CD4-positive, alpha-beta T cell treated with Interleukin-21 for 1 hour (primary cell): ENCODE measurements at places on chromosomes 11 and 22.

DNA sequence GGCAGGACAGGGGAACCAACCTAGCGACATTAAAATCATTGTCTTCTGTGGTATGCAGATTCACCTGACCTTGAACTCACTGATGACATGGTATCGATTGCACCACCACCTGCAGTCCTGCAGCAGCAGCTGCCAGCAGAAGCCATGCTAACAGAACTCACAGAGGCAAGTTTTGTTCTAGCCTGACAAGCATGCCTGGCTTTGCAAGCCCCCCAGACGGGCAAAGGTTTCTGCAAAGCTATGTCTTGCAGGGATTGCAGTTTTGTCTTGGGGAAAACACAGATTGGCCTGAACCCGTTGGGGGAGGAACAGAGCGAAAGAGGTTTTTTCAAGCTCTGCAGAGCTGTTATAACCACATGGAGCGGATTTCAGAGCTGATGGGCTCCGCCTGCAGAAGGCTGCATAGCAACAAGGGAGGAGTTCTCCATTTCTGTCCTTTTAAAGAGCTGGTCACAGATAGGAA is 221.0 kb downstream of the HIPK3 start:
- no peak for DNase-seq

GRCh38 chr11:124961972-124962609 is 8.1 kb downstream of the CCDC15 start:
- DNase-seq, result peak; percentile 80

- no peak for DNase-seq
Measured at GRCh38 chr11:17719028-17719937, at the start of gene MYOD1. MYOD1 (plus strand) TSS chr11:17719571; CDS start chr11:17719783, 212 bp downstream.

DNA sequence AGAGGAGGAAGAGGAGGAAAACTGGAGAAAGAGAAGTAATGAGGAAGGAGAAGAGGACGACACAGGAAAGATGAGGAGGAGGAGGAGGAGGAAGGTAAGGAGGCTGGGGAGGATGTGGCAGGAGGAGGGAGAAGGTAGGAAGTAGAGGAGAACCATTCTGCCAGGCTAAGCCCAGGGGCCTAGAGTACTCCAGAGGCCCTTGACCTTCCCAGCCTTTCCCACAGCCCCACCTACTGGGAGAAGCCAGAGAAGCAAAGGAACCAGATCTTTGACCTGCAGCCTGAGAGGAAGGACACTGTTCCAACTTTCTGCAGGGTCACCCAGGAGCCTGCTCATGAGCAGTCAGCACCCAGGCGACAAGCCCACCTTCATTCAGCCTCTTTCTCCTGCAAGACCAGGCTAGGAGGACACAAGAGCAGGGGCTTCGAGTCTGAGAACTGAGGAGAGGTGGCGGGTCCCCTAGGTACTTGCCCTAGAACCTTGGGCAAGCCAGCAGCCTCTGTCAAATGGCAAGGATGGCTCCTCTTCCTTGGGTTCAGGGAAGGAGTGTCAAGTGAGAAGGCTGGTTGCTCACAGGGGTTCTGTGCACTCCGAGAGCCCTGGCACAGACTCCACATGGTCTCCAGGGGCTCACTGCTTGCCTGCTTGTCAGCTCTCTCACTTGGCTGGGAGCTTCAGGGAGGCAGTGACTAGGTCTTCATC is 27.9 kb upstream of the OAF start:
- DNase-seq, result no peak

DNA sequence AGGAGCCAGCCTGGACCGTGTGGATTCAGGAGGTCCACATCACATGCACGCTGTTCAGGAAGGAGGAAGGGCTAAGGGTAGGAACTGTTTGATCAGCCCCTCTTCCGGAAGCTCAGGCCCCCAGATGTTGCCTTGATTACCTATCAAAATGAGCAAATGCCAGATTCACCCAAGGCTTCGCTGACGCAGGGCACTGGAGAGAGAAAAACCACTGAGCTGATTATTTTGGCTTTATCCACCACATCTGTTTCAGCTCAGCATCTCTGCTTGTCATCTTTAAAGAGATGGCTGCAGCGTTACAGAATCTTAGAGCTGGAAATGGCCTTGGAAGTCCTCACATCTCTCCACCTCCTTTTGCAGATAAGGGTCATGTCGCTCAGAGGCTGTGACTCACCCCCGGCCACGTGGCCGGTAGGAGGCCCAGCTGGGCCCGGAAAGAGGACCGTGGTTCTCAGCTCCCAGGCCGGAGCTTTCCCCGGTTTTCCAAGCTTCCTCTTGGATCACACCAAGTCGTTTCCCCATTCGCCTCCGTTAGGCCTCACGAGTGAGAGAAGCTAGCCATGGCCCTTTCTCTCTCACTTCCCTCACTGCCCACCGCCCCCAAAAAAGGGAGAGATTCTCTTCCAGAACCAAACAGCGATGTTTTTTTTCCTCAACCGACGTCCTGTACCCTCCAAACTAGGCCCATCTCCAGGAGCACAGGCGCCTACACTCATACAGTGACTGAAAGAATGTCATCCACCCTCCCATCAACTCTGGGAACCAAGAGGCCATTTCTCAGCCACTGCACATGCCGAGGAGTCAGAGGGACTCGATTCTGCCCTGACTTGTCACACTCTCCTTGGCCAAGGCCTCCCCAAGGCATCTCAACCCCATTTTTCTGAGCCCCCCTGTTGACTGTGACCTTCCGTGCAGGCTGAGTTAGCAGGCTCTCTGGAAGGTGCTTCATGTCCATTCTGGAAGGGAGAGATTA is 37.6 kb downstream of the LIF start:
- DNase-seq, result no peak

GRCh38 chr11:9616042-9616675 is 42.7 kb downstream of the WEE1 start:
- DNase-seq, result no peak

GRCh38 chr11:86923999-86924766 is 31.0 kb downstream of the FZD4 start:
- DNase-seq, result no peak

- no peak for DNase-seq
Measured at GRCh38 chr11:34940026-34940677, 23.7 kb downstream of the PDHX start.

DNA sequence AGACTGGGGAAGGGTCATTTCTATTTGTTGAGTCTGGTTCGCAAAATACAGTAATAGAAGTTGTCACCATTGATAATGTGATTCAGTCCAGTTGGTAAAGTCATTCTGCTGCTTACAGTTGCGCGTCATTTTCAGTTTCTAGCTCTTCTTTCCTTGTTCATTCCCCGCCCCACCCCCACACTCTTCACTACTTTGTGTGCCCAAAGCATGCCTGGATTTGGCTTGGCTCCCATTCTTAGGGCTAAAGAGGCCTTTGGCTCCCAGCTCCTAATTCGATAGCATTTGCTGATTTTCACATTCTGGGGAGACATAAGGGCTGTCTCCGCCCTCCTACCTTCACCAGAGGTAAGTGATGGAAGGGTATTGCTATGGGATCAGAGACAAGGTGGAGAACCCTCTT is 43.0 kb downstream of the CECR2 start:
- DNase-seq, result no peak

GRCh38 chr22:33020721-33021120 is 37.5 kb downstream of the SYN3 start:
- no peak for DNase-seq

- DNase-seq, result no peak
Measured at GRCh38 chr22:31895411-31896123, 48.8 kb upstream of the YWHAH start.

GRCh38 chr11:118311518-118311917 is 7.0 kb downstream of the CD3E start:
- DNase-seq, result peak; percentile 34

DNA sequence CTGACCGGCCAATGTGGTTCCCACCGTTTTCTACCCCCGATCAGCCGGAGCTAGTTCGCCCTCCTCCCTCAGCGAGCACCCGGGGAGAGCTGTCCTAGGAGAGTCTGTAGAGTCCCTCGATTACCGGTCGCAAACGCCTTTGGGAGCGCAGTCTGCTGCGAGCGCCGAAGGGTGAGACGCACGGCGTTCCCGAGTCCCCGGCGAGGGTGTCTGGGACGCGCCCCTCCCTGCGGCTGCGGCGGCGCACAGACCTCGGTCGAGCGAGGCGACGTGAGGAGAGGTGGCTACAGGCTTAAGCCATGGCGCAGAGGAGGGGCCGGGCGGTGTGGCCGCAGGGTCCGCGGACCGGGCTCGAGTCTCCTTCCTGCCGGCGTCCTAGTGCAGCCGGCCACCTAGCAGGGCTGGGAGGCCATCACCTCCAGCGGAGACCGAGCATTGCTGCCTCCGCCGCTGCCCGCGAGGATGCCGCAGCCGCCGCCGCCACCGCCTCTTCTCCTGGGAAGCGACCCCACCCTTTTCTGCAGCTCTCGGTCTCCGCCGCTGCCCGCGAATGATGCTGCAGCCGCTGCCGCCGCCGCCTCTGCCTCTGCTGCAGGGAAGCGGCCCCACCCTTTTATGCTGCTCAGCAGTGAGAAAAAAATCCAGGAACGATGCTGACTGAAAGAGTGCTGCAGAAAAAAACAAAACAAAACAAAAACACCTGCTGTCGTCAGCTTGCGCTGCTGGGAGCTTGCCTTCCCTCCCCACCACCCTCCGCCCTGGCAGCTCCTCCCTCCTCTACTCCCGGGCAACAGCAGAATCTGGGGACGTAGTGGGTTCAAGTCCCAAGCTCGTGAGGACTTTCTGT is at the start of gene MAP6:
Gene MAP6 (minus strand): TSS at position 588 of the 847 bp plus-strand sequence. CDS start 669 bp downstream, outside the sequence.
- DNase-seq, result no peak

GRCh38 chr11:38791346-38791961 is 2193.4 kb upstream of the RAG2 start:
- DNase-seq, result no peak

- no peak for DNase-seq
Measured at GRCh38 chr11:17799147-17799546, 64.6 kb downstream of the KCNC1 start.

- DNase-seq, result no peak
Measured at GRCh38 chr22:39967996-39968972, 8.1 kb downstream of the TMA7B start.

DNA sequence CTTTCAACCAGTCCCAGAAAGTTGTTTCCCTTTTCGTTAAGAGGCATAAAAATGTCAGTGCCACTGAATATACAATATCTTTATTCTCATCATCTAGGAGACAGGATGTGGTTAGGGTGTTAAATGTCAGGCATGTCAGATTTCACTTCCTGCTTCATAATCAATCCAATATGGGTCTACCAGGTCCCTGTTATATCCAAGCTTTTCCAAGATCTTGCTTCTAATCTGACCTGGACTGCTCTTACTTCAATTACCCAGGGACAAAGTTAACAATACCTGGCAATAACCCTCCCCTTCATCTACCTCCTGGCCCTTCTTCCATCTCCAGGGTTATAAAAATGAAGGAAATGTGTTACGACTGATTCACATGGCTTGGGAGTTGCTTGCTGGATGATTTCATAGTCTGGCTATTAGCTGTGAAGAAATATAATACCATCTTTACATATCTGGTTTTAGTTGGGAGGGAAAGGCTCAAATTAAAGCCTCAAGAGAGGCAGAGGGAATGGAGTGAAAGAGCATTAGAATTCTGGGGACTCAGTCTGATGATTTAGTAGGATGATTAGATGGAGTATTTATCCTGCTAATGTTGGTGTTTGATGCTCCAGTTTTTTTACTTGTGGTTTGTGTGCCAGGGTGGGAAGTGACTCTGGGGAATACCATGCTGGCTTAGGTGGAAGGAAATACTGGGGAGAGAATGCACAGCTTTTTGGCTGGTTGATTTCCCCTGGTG is 534.3 kb downstream of the ETS1 start:
- peak; percentile 54 for DNase-seq

- no peak for DNase-seq
Measured at GRCh38 chr11:87125257-87125656, 87.5 kb downstream of the TMEM135 start.
